ENCODE measurements at places on chromosomes 3 and 15.

DNA sequence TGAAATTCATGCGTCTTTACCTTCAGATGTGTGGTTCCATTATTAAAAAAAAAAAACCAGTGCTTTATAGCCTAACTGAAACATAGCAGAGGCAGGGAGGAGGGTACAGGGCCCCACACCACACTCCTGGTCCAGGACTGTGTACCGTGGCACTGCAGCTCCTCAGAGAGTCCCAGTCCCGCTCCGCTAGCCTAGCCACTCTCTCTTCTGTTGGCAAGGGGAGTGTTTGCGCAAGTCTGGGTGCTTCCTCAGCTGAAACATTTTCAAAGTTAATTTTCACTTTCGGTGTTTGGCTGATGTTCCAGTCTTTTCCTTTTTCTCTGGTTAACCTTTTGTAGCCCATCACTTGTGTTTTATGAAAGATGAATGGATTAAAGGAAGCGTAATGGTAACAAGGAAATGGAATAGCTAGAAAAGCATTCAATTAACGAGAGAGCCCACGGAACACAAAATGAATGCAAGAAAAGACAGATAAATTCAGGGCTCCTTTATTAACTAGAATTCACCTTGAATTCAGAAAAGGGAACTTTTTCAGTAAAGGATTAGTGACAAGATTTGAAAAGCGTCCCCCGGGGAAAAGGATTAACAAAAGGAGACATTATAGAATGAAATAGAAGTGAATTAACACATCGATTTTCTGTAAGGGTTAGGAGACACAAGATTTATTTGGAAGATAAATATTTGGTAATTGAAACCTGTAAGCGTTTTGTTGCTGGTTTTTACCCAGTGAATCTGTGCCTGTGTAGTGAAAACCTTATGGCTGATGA is 177.0 kb downstream of the CACNA2D3 start:
- DNase-seq, result no peak

- DNase-seq, result no peak
Measured at GRCh38 chr3:182516597-182517336, 276.5 kb upstream of the ATP11B start.

GRCh38 chr3:129428007-129428375 is 445 bp downstream of the EFCAB12 start:
- no peak for DNase-seq

DNA sequence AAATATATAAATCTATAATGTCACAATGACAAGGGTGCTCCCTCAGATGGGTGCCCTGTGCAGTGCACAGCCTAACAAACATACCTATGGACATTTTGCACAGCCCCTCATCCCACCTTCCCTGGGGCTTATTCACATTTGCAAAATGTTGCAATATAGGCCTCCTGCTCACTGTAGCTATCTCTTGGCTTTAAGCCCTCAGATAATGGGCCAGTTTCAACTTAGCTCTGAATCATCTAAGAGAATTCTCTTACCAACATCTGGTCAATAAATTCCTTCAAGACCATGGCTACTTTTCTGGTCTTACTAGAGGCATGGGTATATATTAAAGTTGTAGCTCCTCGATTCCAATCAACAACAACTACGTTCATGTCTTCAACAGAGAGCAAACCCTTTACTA is 17.9 kb downstream of the LIPH start:
- DNase-seq, result no peak

DNA sequence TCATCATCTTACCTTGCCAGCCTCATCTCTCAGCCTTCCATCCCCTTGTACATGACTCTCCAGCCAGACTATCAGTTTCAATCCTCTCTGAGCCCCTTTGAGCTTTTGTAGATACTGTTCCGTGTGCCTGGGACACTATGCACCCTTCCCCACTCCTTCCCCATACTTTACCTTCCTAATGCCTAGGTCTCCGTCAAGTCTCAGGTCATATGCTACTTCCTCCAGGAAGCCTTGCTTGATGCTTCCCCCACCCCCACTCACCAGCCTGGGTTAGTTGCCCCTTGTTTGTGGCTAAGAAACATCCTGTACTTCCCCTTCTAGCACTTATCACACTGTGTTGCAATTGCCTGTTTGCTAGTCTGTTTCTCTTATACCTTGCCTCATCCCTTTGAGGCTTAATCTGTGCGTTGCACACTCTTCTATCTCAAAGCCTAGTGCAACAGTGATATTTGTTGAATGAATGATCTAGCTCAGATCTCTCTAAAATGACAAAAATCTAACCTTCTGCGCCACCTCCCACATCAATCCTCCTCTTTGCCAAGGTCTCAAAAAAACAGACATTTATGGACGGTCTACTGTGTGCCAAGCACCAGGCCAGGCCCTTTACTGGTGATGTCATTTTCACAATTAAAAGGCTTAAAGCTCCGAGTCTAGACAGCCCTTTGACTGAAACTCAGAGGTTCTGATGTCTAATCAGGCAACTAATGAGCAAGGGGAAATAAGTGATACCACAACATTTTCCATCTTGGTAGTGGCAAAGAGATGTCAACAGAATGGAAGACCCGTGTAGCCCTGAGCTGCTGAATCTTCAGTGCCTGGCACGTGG is 6.5 kb upstream of the USP3 start:
- peak; percentile 60 for DNase-seq

DNA sequence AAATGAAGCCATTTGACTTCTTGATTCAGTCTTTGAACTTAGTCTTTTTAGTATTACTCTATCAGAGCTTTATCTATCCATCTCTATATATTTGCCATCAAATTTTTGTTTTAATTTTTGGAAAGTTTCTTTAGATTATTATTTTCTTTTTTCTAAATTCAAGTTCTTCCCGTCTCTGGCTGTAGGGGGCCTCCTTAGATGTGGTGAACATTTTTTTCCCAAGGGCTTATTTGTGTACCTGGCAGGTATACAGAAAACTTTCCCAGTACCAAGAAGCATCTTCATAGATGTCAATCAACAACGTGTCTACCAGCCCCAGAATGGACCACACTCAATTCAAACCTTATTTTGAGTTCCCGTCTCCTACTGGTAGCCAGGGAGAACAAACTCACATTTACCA is 486.8 kb upstream of the CNTN4 start:
- no peak for DNase-seq

DNA sequence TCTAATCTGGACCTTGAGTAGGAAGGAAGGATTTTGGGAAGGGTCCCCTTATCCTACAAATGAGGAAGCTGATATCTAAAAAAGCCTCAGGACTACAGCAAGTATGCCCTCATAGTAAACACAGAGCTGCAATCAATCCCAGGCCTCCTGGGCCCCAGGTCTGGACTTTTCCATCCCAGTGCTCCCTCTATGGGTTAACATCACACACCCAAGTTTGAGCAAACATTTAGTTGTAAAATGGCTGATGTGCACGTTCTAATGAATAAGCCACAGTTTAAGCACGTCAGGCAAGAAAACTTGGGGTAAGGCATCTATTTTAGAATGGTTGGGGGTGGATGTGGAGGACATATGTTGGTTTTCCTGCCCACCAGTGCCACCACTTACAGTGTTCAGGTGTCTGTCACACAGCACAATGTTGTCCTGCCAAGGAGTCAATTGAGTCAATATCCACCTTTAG is 44.3 kb upstream of the UBE2E1 start:
- DNase-seq, result peak; percentile 21

DNA sequence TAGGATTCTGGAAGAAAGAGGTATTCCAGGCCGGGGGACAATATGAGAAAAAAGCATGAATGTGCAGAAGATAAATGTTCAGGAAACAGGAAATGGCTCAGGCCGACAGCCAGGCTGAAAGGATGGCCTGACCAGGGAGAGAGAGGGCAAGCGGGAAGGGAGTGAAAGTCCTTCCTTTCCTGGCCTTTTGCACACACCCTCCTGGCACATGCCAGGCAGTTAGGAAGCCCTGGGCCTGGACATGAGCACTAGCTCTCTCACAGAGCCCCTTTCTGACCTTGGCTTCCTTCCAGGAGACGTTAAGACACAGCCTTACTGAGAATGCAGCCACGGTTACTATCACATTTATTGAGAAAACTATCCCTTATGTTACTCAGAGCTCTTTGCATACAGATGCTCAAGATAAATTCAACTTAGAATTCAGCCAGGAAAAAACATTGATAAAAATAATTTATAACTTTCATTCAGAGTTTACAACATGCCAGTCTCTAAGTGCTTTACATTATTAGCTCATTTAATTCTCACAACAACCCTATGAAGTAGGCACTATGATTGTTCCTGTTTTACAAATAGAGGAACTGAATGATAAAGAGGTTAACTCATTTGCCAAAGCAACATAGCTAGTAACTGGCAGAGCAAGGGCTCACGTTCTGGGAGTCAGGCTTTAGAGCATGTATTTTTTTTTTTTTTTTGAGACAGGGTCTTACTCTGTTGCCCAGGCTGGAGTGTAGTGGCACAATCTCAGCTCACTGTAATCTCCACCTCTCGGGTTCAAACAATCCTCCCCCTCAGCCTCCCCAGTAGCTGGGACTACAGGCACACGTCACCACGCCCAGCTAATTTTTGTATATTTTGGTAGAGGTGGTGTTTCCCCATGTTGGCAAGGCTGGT is 39.4 kb upstream of the SMAD3 start:
- DNase-seq, result no peak

DNA sequence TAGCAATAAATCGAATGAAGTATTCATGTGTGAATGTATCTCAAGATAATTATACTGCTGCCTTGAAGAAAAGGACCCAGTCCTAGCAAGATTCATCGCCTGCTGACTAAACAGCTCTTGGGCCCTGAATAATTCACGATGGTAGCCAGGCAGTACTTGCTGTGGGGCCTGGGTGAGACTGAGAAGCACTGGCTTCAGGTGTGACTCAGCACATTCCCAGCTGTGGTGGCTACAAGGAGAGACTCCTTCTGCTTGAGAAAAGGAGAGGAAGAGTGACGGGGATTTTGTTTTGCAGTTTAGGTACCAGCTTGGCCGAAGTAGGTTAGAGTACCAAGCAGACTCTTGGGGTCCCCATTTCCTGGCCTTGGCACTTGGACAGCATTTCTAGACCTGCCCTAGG is 47.6 kb upstream of the CD200R1L start:
- no peak for DNase-seq

- DNase-seq, result no peak
Measured at GRCh38 chr15:73872346-73872745, 1.0 kb upstream of the TBC1D21 start.

- DNase-seq, result no peak
Measured at GRCh38 chr3:87957575-87957974, 101.2 kb downstream of the CGGBP1 start.

DNA sequence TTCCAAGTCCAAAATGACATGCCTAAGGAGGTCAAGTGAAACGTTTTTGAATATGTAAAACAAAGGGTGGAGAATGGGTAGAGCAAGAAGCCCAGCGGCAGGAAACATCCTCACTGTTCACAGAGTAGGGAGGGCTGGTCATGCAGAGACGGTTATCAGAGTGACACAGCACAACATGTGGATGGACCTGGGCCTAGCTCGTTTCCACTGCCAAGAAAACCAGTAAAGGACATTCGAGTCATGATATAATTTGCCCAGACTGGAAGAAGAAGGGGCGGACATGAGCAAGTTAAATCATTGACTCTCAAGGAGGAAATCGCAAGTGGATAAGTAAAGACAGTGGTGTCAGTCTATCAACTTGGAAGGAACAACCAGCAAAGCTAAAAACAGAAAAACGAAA is 89.3 kb downstream of the LRIG1 start:
- DNase-seq, result no peak

- DNase-seq, result no peak
Measured at GRCh38 chr3:46238386-46238785, 3.9 kb upstream of the CCR3 start.

DNA sequence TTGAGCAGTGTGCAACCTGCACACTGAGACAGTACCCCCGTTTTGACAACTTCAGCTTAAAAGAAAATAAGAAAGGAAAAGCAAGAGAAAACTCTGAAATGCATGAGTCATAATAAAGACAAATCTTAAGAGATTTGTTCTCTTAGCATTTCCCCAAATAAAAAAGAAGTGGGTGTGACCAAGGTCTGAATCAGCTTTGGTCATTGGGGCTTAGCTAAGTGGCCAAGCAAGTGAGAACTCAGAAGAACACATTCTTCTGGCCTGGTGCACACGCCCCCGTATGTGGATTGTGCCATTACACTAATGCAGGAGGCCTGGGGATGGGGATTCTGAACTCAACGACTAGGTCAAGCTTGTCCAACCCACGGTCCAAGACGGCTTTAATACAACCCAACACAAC is 56.9 kb upstream of the PDZRN3 start:
- DNase-seq, result no peak

DNA sequence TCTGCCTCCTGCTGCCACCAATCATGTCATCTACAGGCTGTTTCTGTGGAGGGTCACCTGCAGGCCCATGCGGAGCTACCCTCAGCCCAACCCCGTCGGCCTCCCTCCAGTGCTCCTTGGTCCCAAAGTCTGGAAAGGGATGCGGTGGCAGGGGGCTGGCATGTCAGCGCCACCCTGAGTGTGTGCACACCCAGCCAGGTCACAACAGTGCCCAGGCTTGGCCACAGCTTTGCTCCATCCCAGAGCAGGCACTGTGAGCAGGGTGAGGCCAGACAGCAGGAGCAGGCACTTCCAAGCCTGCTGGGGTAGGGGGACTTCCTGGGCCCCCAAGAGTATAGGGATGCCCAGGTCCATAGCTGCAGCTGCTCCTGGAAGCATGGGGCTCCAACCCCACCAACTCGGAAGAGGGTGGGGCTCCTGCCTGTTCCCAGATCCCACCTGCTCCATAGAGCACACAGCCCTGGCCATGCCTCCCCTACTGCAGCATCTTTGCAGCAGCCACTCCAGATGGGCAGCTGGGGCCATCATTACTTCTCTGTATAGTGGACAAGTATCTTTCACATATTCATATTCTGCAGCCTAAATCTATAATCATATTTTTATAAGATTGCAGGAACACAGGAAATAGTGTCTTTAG is 109.3 kb downstream of the CBLB start:
- no peak for DNase-seq

DNA sequence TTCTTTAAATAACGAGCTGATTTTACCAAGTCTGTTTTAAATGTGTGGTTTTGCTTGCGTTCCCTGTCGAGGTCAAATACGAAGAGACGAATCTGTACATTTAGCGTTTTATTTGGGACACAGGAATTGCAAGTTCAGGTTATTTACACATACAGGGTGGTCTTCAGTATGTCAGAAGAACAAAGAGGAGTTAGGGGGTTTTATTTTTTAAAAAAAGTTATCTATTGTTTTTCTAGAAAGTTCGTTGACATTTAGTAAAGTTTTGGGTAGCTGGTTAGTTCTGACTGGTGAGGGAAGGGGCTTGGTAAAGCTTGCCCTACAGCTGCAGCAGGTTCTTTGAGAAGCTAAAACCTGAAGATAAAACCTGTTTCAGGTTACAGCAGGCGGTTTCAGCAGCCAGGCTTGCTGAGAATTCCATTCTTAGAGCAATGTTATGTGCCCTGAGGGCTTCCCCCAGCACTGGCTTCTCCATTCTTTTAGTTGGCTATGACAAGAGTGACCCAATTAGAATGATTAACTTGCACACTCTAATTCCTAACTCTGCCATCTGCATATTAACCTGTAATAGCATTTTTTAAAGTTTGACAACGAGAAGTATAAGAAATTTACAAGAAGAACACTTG is 815 bp upstream of the ZNF280D start:
- no peak for DNase-seq

- no peak for DNase-seq
Measured at GRCh38 chr3:156321945-156322344, 201.6 kb downstream of the KCNAB1 start.

Data from stimulated activated naive CD8-positive, alpha-beta T cell treated with anti-CD3 and anti-CD28 coated beads, Interleukin-15, amount 100 ng/mL, for 72 hours (primary cell).